H7 (cell line): ENCODE measurements at places on chromosomes 7 and 10. TPM values are rescaled to one million over a fixed set of nuclear protein-coding genes. Genes with fewer than 3 reads are reported as not detected.

IKZF1 gene
- total RNA-seq = 0.81 and 1.4 TPM in 2 replicates

PNLIPRP1 gene
- not detected in 2 replicates for total RNA-seq

NRBF2 gene
- total RNA-seq = 27.3 and 31.3 TPM in 2 replicates

OR6B1 gene
- total RNA-seq = not detected in 2 replicates
